ENCODE measurements at places on chromosomes 3 and 15. TPM values are rescaled to one million over a fixed set of nuclear protein-coding genes. Genes with fewer than 3 reads are reported as not detected.

AGTR1 gene
- polyA plus RNA-seq, result not detected

ARNT2 gene
- polyA plus RNA-seq, result not detected

CILP gene
- not detected for polyA plus RNA-seq

PPP1R14D gene
- polyA plus RNA-seq, result 0.56 TPM

FAM3D gene
- not detected for polyA plus RNA-seq

RBPMS2 gene
- 0.14 TPM for polyA plus RNA-seq

CPN2 gene
- polyA plus RNA-seq, result not detected

KBTBD13 gene
- not detected for polyA plus RNA-seq

CFAP92 gene
- not detected for polyA plus RNA-seq

PLA2G4E gene
- not detected for polyA plus RNA-seq

PP2D1 gene
- polyA plus RNA-seq, result 0.64 TPM

PIGZ gene
- polyA plus RNA-seq, result 2.1 TPM

SLC12A6 gene
- polyA plus RNA-seq, result 8.7 TPM

SNAPC5 gene
- polyA plus RNA-seq, result 48.4 TPM

CLK3 gene
- polyA plus RNA-seq, result 86.2 TPM

TRIM69 gene
- polyA plus RNA-seq, result 30.7 TPM

SLC4A7 gene
- 10.6 TPM for polyA plus RNA-seq

NSUN3 gene
- polyA plus RNA-seq, result 8.7 TPM

SLC12A8 gene
- polyA plus RNA-seq, result not detected

GOLGA6A gene
- not detected for polyA plus RNA-seq

CELSR3 gene
- polyA plus RNA-seq, result 0.59 TPM

HIGD2B gene
- polyA plus RNA-seq, result not detected

EPHA3 gene
- polyA plus RNA-seq, result not detected

SAMMSON gene
- polyA plus RNA-seq, result not detected

C2CD4B gene
- not detected for polyA plus RNA-seq

PDCD10 gene
- polyA plus RNA-seq, result 89.0 TPM

CFAP20DC gene
- polyA plus RNA-seq, result 0.53 TPM

TIMMDC1 gene
- 89.0 TPM for polyA plus RNA-seq

FEZF2 gene
- polyA plus RNA-seq, result not detected

GAP43 gene
- not detected for polyA plus RNA-seq

FBN1 gene
- polyA plus RNA-seq, result not detected

UBL7 gene
- 123 TPM for polyA plus RNA-seq

GPR149 gene
- polyA plus RNA-seq, result not detected

SGO1 gene
- polyA plus RNA-seq, result 8.3 TPM

CAMKV gene
- polyA plus RNA-seq, result not detected

PEX5L gene
- polyA plus RNA-seq, result not detected

UTS2B gene
- polyA plus RNA-seq, result 4.2 TPM

LEKR1 gene
- 0.93 TPM for polyA plus RNA-seq

PAK6 gene
- not detected for polyA plus RNA-seq

HYAL1 gene
- 0.14 TPM for polyA plus RNA-seq

ANKRD34C gene
- not detected for polyA plus RNA-seq

C3orf22 gene
- polyA plus RNA-seq, result not detected

AQP9 gene
- not detected for polyA plus RNA-seq

SOX14 gene
- not detected for polyA plus RNA-seq

GOLGA6L7 gene
- not detected for polyA plus RNA-seq

RRP9 gene
- 28.8 TPM for polyA plus RNA-seq

PLA2G4D gene
- polyA plus RNA-seq, result not detected

COL7A1 gene
- not detected for polyA plus RNA-seq

GPR160 gene
- polyA plus RNA-seq, result 40.9 TPM

CHMP2B gene
- polyA plus RNA-seq, result 59.2 TPM

RNU5B-1 gene
- polyA plus RNA-seq, result not detected

TRAIP gene
- polyA plus RNA-seq, result 5.4 TPM

STRA6 gene
- polyA plus RNA-seq, result not detected

ZNF385D gene
- 0.24 TPM for polyA plus RNA-seq

SUSD5 gene
- polyA plus RNA-seq, result not detected
